Urothelium cell line (cell line): ENCODE measurements at places on chromosomes 16 and 17.

DNA sequence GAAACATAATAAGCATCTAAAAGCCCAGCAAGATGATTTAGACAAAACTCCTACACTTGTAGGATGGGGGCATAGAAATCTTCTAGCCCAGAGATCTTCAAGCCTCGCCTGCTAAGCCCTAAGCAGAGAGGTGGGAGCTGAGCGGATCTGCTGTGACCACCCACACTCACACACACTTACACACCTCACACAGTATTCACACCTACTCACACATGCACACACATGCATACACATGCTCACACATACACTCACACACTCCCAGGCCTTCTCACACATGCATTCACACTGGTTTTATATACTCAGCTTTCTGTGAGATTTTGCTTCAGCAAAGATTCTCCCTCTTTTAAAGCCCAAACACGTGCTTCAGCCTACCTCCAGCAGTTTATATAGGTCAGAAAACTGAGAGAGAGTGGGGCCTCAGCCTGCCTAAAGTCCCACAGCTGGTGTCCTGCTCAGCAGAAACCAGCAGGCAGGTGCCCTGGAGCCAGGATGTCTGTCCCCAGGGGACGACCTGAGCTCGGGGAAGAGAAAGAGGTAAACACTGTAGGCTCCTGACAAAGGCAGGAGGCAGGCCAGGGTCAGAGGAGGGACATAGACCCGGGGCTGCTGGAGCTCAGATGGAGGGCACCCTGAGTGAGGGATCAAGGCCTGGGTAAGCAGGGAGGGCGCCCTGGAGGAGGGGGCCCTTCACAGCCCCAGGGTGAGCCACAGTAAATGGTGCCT, 12.0 kb upstream of the KRT19 start:
- no peak for DNase-seq

DNA sequence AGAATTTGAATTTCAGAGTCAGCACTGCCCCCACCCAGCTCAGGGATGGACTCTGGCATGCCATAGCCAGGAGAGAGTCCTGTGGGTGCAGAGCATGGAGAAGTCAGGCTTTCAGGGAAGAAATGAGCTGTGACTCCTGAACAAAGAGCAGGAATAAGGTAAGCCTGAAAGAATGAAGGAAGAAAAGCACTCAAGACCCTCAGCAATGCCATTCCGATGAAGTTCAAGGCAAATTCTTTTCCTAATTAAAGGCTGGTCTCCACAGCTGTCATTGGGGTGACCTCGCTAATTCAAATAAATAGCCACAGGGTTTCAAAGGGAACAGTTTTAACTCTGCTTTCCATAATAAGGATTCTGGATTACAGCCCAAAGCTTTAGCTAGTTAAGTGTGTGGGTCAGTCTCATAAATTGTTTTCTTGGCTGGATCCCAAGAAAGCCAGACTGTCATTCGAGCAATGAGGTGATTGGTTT, 31.7 kb downstream of the TOM1L2 start:
- DNase-seq: peak; percentile 47

- DNase-seq: peak; percentile 19
Measured at GRCh38 chr16:65845466-65846209, 520.9 kb upstream of the CDH5 start.

- no peak for DNase-seq
Measured at GRCh38 chr17:75571197-75571884, 16.3 kb upstream of the MYO15B start.
